ENCODE measurements at places on chromosomes 7 and 10. TPM values are rescaled to one million over a fixed set of nuclear protein-coding genes. Genes with fewer than 3 reads are reported as not detected.

Gene STOX1
- total RNA-seq = 0.12 TPM

Gene OR6B1
- not detected for total RNA-seq

Gene ELN
- 0.89 TPM for total RNA-seq

Gene RAB19
- total RNA-seq = not detected

Gene UFSP1
- 9.9 TPM for total RNA-seq

Gene HTR5A
- total RNA-seq = not detected

Gene TAS2R41
- total RNA-seq = not detected

Gene CRYGN
- total RNA-seq = 0.25 TPM

Gene MYOZ1
- total RNA-seq = not detected

Gene TYW1B
- total RNA-seq = 2.5 TPM

Gene FANK1
- 3.7 TPM for total RNA-seq

Gene CCDC71L
- 89.2 TPM for total RNA-seq

Gene EBLN1
- not detected for total RNA-seq

Gene TET1
- 2.0 TPM for total RNA-seq

Gene MYPN
- total RNA-seq = 0.25 TPM

Gene ITGB8
- 3.7 TPM for total RNA-seq

Gene PRPS1L1
- total RNA-seq = not detected

Gene TCERG1L
- total RNA-seq = not detected

Gene TDRD1
- 0.62 TPM for total RNA-seq

Gene MYL10
- not detected for total RNA-seq

Gene URGCP
- total RNA-seq = 38.2 TPM

Gene SORCS1
- not detected for total RNA-seq

Gene CELF2
- total RNA-seq = 11.5 TPM

Gene LIPJ
- not detected for total RNA-seq

Gene CYP3A4
- not detected for total RNA-seq

Gene MOGAT3
- total RNA-seq = not detected

Gene DIP2C
- 23.1 TPM for total RNA-seq

Gene PTN
- total RNA-seq = 23.8 TPM

Gene TMEM225B
- total RNA-seq = 0.55 TPM

All from uterine smooth muscle cell (primary cell).